ENCODE measurements at places on chromosomes 4 and X.

DNA sequence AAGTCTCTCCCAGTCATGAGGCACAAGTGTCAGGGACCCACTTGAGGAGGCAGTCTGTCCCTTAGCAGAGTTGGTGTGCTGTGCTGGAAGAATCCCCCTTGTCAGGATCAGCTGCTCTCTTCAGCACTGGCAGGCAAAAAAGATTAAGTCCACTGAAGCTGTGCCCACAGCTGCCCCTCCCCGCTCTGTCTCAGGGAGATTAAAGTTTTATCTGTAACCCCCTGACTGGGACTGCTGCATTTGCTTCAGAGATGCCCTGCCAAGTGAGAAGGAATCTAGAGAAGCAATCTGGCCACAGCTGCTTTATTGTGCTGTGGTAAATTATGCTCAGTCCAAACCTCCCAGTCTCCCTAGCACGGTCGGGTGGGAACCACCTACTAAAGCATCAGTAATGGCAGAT is 37.4 kb upstream of the HEPH start:
- no peak for DNase-seq

DNA sequence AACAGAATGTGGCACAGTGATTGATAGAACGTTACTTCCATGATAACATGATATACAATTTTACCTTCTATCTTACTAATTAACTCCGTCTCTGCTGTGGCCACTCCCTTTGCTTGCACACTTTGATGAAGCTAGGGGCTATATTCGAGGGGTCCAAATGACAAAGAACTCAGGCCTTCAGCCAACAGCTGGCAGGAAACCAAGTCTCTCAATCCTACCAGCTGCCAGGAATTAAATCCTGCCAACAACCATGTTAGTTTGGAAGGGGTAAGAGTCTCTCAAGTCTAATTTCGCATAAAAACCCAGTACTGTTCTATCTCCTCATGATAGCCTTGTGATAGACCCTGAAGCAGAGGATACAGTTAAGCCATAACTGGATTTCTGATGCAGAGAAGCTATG is 1122.9 kb upstream of the PCDH10 start:
- no peak for DNase-seq

- no peak for DNase-seq
These were observed 7.4 kb downstream of the DCAF8L2 start for GRCh38 chrX:27597508-27597907.

- DNase-seq, result peak; percentile 58
These were observed 36.9 kb upstream of the ATOH1 start for GRCh38 chr4:93791570-93792195.

DNA sequence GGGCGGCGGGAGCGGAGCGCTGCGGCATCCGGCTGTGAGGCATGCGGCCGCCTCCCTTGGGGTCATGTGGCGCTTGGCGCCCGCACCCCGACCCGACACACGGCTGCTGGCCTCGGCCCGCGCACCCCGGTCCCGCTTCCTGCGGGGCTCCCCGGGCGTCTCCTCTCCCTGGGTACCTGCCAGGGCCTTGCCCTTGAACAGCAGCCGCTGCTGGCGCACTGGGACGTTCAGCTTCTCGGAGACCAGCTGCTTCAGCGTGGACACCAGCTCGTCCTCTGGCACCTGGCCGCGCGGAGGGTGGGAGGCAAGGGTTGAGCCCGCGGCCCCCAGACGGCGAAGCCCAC is 391 bp downstream of the UBL4A start:
- DNase-seq, result peak; percentile 1

DNA sequence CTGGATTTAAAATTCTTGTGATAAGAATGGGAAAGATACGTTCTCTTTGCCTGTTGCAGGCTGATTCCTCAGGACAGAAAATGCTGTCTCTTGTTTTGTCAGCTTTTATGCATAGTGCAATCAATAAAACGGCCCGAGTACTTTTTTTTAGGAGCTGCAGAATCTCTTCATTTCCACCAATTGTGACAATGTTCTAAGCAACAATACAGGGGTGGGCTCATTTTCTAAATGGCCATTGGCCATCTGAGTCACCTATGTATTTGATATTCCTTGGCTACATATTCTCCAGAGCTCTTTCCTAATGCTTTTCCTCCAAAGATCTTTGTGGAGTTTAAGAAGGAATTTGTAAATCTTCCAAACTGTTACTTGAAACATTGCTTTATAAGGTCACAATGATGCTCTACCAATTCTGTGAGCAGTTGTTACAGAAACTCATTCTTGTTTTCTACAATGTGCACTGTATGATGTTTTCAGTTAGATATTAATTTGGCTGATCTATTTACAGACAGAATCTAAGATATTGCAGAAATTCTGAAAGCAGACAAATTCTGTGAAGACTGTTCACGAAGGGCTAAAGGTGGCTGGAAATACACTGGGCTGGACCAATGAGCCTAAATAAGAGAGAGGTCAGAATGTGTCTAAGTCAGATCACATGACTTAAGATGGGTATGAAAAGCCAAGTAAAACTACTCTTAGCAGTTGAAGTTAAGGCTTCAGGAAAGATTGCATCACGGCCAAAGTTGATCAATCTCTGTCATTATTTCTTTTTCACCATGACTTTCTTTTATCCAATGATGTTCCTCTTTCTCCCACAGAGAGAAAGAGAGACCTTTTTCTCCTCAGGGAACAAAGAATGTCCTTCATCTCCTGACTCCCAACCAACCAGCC is 33.4 kb downstream of the TAPT1 start:
- DNase-seq, result no peak

GRCh38 chr4:144873226-144873990 is 224.6 kb downstream of the ANAPC10 start:
- DNase-seq, result no peak

- DNase-seq, result no peak
These were observed 222.3 kb upstream of the AGTR2 start for GRCh38 chrX:115948018-115948923.

Data from ACHN (cell line).